NCI-H146 (cell line): ENCODE measurements at places on chromosomes 1 and 21.
A peak's percentile ranks its signal among the peaks of the same experiment; 100 is the strongest.

DNA sequence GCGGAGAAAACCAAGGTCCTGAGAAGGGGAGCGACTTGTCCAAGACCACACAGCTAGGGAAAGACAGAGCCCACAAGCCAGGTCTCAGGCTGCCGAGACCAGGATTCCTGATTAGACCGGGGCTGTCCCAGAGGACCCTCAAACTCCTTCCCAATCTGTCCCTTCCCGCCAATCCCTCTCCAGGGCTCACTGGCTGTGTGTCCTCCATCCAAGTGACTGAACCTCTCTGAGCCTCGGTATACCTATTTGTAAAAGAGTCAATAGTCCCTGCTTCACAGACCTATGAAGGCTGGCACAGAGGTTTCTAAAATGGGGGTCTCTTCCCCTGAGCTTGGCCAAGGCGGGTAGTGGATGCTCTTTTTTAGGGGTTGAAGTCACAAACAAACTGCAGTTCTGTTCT lies 56.6 kb downstream of the PAX7 start:
- no peak for DNase-seq

DNA sequence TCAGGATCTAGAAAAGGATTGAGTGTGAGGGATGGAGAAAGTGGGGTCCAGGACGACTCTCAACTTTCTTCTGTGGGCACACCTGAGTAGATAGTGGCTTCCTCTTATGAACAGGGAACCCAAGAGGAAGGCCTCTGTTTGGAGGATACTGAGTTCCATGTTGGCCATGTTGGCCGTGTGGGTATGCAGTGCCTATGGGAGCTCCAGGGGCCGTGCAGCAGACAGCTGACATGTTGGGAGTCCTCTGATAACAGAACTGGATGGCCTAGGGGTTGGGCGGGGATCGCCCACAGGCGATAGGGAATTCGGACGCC lies 43.0 kb downstream of the TMEM53 start:
- no peak for DNase-seq

- no peak for DNase-seq
Observed at GRCh38 chr21:26788790-26789189, 56.4 kb downstream of the ADAMTS1 start.

- no peak for DNase-seq
Observed at GRCh38 chr1:216005916-216006315, 417.3 kb downstream of the USH2A start.

DNA sequence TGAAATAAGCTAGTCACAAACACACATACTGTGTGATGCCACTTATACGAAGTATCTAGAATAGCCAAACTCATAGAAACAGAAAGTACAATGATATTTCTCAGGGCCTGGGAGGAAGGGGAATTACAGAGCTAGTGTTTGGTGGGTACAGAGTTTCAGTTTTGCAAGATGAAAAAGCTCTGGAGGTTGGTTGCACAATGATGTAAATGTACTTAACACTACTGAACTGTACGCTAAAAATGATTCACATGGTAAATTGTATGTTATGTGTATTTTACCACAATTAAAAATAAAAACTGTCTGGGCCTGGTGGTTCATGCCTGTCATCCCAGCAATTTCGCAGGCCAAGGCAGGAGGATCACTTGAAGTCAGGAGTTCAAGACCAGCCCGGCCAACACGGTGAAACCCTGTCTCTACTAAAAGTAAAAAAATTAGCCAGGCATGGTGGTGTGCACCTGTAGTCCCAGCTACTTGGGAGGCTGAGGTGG lies 15.3 kb upstream of the FHAD1 start:
- no peak for DNase-seq

DNA sequence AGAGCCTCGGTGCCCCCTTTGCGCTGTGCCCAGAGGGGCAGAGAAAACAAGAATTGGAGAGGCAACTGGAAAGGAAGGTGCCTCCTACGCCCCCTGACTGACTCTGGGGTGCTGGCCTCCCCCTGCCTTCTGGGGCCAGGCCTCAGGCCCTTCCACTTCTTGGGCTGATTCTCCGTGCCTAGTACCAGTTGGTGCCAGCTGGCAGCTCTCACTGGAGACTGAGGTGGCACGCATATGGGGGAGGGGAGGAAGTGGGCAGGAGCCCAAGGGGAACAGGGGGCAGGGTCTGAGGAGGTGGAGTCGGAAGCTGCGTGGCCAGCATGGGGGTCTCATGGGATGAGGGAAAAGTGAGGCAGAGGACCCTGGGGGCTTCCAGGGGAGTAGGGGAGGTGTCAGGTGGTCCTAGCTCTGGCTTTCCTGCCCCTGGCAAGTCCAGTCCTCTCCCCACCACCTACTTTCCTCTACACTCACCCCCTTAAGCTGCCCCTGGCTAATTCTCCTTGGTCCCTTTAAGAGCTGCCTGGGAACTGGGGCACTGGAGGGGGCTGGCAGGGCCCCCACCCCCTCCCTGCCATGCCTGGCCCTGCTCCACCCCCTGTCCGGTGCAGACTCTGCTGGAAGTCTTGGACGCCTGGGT lies 6.5 kb upstream of the SEMA4A start:
- no peak for DNase-seq

- no peak for DNase-seq
Observed at GRCh38 chr1:205542367-205542766, 37.9 kb downstream of the CDK18 start.

DNA sequence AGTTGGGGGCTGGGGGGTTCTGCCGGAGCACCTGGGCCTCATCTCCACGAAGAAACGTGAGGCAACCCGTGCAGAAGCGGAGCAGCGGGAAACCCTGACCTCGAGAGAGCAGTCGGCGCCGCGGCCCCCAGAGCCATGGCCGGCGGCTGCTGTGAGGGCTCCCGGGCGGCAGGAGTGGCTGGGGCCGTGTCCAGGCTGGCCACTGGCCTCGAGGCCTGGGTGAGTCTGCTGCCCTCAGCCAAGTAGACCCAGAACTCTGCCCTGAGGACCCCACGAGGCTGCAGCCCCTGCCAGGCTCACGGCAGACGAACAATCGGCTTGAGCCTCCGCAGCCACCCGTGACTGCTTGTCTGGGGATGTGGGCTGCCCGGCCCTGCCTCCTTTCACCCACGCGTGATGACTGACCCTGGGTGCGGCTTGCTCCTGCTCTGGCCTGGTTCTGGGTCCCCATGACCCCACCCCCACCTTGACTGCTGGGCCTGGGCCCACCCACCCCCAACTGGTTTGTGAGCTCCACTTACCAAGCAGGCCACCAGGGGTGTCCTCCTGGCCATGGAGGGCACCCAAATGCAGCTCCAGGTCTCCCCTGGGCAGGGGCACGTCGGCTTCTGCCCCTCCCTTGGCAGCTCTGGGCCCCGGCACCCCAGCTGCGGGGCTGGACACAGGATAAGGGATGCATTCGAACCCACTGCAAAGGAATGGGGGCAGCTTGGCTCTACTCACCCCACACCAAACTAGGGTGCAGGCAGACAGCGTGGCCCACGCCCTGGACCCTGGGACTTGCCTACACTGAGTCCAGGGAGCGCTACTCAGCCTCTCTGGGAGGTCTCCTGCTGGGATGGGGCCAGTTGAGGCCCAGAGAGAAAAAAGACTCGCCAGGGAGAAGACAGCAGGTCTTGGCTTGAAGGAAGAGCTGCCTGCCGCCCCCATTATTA lies 34.2 kb downstream of the MORN1 start:
- DNase-seq = no peak

DNA sequence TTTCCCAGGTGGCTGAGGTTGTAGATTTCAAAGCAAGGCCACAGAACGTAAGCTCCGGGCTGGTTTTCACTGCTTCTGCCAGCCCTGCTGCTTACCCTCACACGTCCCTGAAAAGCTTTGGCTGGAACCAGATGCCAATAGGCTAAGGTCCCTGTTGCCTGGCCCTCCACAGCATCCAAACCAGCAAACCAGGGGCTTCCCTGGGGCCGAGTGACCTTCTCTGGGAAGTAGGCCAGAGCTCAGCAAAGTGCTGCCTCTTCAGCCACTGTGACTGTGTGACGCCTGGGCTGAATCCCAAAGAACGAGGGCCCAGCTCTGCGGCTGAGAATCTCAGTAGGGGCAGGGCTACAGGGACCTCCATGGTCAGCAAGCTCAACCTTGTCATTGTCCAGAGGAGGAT lies 28.9 kb upstream of the RBM15 start:
- no peak for DNase-seq

- no peak for DNase-seq
Observed at GRCh38 chr1:67564193-67564592, 120.8 kb upstream of the GADD45A start.

DNA sequence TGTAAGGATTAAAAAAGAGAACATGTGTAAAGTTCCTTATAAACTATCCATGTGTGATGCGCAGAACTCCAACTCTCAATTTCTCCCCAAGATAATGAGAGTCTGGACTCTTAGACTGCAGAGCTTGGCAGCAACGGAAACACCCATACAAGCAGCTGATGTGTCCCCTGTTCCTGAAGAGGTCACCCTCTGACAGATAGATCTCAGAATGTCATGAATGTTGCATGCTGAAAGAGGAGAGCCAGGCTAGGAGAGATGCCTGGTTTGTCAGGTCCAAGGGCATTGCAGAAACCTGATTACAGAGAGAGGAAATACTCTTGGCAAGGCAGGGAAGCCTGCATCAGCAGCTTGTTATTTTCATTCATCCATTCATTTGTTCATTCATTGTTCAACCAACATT lies 24.2 kb downstream of the MTARC1 start:
- no peak for DNase-seq

DNA sequence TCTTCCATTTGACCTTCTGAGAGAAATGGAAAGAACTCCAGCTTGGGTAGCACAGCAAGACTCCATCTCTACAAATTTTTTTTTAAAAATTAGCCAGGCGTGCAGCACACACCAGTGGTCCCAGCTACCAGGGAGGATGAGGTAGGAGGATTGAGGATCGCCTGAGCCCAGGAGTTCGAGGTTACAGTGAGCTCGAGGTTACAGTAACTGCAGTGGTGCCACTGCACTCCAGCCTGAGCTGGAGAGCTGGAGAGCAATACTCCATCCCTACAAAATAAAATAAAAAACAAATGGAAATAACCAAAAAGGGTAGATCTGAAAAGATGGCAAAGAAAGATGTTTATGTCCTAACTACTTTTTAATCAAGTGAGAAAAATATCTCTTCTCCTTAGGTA lies 14.5 kb downstream of the POGZ start:
- DNase-seq = no peak

DNA sequence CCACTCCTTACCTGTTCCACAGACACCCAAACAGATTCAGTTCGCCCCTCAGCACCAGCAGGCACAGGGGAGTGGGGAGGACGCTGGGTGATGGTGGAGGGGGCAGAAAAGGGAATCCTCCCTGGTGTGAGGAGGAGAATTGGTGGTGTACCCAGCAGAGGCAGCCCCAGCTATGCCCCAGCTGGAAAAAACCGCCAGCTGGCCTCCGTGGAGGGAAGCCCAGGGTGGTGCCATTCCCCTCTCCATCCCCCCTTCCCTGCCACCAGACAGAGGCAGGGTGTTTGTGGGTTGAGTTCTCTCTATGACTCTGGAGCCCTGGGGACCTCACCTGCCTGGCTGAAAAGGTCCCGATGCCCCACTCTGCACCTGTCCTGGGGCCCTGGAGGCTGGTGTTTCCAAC lies 27.9 kb downstream of the OPTC start:
- peak; percentile 99 for DNase-seq

DNA sequence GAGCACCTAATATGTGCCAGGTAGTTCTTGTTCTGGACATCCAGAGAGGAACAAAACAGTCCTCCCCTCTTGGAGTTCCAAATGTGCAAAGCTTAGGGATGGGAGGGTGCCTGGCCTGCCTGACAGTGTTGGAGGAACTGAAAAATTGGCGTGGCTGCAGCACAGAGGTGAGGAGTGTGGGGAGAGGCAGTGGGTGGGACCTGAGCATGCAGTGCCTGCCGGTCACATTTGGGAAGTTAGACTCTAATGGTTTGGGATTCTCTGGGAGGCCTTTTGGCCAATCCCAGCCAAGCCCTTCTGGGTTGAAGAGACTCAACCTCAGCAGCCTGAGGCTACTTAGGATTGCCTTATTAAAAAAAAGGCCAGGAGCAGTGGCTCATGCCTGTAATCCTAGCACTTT lies 2.3 kb upstream of the TCEA3 start:
- DNase-seq = no peak
